ENCODE measurements at places on chromosomes 6 and 20. TPM values are rescaled to one million over a fixed set of nuclear protein-coding genes. Genes with fewer than 3 reads are reported as not detected.

OR2H2 gene
- total RNA-seq = not detected

PSORS1C2 gene
- total RNA-seq = not detected

MRPL2 gene
- 24.4 TPM for total RNA-seq

KHDC1L gene
- not detected for total RNA-seq

PDSS2 gene
- total RNA-seq = 9.2 TPM

TRPC4AP gene
- total RNA-seq = 57.1 TPM

TP53TG5 gene
- not detected for total RNA-seq

RSPO4 gene
- total RNA-seq = 0.47 TPM

DNA sequence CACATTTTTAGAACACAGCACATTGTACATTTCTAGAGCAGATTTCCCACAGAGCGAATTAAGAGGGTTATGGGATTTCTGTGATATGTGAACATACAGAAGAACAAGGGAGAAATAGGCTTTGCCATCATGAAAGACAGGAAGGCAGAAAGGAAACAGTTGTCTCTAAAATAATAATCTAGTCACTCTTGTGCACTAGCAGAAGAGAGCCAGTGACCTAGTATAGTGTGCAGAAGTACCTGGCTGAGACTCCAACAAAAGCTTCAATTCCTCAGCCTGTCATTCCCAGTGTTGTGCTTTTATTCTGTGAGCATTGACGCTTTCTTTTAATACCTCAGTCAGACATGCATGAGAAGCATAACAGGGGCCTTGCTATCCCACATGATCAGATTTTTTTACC, 17.8 kb upstream of the DCBLD1 start:
- no peak for ATAC-seq

GRCh38 chr20:59040667-59041066, 1.9 kb downstream of the PRELID3B start:
- no peak for ATAC-seq

- ATAC-seq = no peak
Measured at GRCh38 chr6:31718265-31718664, 3.1 kb downstream of the LY6G6D start.

GRCh38 chr20:61308477-61308774, 56.4 kb downstream of the CDH4 start:
- no peak for ATAC-seq

- no peak for ATAC-seq
Measured at GRCh38 chr20:21237956-21238799, 65.0 kb upstream of the XRN2 start.

DNA sequence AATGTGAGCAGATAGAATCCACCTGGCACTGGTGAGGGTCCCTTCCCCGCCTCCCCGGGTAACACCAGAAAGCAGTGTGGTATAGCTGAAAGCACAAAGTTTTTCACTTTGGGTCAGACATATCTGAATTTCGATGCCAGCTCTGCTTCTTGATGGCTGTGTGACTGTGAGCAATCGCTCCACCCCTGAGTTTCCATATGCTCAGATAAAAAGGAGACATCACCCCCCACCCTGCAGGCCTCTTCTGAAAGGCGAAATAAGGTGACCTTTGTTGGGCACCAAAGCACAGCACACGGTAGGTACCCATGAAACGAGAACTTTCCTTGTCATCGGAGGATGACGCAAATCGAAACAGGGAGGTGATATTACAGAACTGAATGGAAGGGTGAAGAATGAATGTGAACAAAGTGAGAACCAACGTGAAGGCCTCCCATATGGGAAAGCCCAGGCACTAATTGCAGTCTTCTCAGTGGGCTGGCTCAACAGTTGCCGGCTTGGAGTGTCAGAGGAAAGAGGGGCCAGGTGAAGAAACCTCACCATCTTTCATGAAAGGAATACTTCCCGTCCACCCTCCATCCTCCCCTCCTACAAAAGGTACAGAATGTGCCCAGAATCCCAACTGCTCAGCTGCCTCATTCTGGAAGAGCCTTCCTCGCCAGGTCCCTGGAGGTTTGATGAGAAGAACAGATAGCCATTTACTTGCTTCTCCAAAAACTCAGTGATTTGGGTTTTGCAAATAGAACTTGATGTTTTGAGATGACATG, 61.8 kb downstream of the NFATC2 start:
- ATAC-seq = no peak

DNA sequence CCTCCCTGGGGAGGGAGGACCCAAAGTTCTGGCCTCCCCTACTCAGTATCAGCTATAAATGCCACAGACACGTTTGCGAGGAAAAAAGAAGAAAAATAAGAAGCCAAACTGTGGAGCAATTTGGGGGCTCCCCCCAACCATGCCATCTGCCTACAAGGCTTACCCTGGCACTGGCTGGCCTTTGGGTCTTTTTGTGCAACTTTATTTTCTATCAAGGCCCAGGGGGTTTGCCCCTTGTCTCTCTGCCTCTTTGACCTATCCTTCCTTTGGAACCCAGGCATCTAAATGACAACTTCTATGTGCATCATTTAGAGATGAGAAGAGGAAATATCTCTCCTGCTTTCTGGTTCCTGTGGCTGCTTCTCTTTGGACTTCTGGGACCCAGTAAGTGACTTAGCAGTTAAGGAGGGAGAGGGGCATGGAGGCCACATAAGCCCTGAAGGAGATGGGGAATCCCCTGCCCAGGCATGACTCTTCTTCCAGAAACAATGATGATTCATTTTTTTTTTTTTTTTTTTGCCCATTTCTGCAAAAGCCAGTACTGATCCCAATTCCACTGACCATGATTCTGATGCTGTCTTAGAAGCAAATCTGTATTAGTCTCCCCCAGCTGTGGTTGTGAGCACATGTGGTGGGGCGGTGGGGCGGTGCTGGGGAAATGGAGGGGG, at the start of gene MUC22:
Gene MUC22 (plus strand): TSS at position 82 of the 668 bp plus-strand sequence. CDS start 233 bp downstream, at position 315.
- no peak for ATAC-seq

- no peak for ATAC-seq
Measured at GRCh38 chr6:163741743-163742363, 327.3 kb downstream of the QKI start.

- peak; percentile 66 for ATAC-seq
Measured at GRCh38 chr6:52663120-52663935, 7.6 kb upstream of the TMEM14A start.

DNA sequence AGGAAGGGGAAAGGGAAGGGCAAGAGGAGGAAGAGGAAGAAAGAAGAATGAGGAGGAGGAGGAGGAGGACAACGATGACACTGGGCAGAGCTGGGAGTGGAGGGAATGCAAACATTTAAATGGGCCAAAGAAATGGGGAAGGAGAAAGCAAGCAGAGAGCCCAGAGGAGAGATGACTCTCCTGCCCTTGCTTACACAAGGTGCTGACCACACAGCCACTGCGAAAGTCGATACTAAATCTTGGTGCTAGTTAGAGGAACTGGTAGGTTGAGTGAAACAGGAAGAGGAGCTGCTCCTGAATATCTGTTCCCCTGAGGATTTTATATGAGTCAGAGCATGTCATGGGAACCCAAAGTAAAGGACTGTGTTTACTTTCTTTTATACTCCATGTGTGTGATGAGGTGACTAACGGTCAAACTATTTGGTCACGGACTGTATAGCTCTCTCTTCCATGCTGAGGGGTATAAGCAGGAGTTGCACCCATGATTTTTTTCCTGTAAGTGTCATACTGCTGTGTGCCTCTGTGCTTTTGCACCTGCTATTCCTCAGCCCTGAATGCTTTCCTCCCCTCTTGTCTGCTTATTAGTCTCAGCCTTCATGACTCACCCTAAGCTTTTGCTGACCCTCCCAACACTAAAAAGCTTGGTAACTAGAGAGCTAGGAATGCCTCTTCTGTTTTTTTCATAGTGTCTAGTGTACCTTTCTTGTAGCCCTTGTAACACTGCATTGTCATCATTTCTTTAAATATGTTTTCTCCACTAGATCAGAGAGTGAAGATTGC, 9.5 kb upstream of the PAQR8 start:
- ATAC-seq = peak; percentile 77

DNA sequence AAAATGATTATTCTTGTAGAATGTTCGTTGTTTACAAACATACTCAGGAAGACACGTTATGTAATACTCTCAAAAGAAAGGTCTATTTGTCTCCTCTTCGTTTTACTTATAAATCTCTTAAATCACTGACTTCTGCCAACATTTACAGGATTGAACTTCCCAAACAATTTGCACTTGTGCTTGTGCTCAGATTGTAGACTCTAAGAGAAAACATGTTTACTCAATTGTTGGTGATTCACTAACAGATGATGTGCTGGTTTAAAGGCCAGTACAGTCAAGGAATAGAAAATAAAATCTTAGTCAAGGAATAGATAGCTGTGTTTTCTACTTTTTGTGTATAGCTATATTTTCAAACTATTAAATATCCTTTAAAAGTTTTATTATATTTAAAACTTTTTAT, 172.8 kb downstream of the GJA1 start:
- no peak for ATAC-seq

GRCh38 chr20:36836591-36837269, 39.2 kb upstream of the TLDC2 start:
- no peak for ATAC-seq

GRCh38 chr6:10434235-10434634, 19.4 kb upstream of the TFAP2A start:
- no peak for ATAC-seq

- no peak for ATAC-seq
Measured at GRCh38 chr6:4169028-4169789, 33.8 kb upstream of the ECI2 start.

- no peak for ATAC-seq
Measured at GRCh38 chr6:166025149-166025898, 142.3 kb downstream of the TBXT start.

GRCh38 chr6:124961777-124962638, at the start of gene RNF217:
Gene RNF217 (plus strand): TSS chr6:124962437. CDS start chr6:124962545, 108 bp downstream.
- ATAC-seq = peak; percentile 68

DNA sequence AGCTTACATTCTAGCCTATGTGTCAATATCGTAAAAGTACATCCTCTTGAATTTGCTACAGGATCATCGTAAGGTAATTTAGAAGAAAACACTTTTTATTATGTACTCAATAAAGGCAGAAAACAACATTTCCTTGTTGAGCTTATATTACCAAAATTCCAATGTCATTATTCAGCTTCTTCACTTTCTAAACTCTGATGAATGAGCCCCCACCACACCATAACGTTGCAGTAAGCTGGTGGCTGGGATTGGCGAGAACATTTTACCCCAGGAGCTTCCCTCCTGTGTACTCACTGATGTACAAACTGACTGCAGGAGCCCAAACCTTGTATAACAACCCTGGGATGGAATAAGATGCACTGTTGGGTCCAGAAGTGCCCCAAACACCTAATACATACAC, 238.1 kb upstream of the MARCKS start:
- no peak for ATAC-seq

DNA sequence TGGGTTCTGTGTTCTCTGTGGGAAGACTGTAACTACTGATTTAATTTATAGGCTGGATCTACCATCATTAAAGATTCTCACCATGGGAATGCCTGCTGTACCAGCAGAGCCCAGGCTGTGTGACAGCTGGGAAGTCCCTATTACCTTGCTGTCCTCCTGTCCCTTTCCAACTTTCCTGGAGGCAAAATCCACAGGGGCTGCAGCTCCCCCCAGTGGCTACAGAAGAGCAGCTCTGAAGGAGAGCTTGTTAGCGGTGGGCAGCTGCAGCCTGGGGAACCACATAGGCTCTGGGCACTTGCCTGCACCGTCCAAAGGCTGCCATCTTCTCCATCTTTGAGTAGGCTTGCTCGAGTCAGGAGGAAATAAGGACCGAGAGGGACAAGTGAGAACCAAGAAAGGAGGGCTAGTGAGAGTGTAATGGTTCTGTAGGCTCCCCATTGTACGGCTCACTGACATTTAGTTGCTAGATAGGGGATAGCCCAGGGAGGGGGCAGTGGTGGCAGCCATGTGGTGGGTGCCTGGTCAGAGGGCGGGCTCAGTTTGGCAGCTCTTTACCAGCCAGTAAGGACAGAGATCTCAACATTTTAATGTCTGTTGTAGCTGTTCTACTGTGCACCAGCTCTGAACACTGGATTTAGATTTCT, 155.1 kb upstream of the MLIP start:
- ATAC-seq = peak; percentile 61

DNA sequence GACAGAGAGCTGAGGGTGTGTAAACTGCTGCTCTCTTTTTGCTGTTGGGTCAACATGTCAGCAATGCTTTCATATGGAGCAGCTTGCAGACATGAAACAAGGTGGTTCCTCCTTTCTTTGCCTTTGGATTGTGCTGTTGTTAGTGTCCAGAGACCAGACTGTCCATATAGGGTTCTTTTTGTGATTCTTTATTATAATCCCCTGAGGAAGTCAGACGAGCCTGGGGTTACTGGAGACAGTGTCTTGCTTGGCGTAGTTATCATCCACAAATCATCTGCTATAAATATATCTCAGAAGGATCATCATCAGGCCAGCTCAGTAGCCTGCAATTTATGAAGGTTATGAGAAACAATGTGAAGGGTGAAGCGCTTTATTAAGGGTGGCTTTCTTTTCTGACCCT, 2.3 kb upstream of the ADGRB3 start:
- ATAC-seq = no peak

DNA sequence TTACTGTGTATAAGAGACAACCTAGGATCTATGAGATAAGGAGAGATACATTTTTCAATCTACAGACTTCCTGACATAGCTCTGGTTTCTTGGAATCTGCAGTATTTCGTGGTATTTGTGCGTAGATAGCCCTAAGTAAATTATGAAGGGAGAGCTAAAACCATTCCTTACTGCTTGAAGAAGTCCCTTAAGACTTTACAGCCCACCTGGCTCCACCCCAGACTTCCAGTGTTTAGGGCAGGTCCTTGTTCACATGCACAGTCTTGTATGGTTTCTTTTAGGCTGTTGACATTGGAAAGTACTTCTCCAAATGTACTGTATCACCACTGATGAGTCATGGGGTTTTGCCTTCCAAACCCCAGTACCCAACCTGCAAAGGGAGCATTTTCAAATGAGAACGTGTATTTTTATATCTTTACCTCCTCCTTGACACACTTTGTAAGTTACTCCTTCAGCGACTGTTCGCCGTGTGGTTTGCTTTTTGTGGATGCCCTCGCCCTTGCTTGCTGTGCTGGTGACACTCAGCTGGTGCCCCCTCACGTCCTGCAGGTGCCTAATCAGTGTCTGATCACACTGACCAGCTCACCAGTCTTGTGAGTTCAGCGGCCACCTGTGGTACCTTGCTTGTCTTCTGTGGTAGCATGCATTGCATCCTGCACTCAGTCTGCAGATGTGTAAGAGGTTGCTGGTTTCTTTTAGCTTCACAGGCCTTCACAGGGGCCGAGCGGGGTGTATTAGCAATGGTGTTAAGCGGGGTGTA, 73.3 kb downstream of the IGF2R start:
- ATAC-seq = no peak

GRCh38 chr20:41276317-41276751, 41.2 kb downstream of the ZHX3 start:
- no peak for ATAC-seq

GRCh38 chr6:127497410-127497809, 21.7 kb downstream of the MTCL3 start:
- ATAC-seq = no peak
